ENCODE measurements at places on chromosomes 3 and 15. TPM values are rescaled to one million over a fixed set of nuclear protein-coding genes. Genes with fewer than 3 reads are reported as not detected.

DNA sequence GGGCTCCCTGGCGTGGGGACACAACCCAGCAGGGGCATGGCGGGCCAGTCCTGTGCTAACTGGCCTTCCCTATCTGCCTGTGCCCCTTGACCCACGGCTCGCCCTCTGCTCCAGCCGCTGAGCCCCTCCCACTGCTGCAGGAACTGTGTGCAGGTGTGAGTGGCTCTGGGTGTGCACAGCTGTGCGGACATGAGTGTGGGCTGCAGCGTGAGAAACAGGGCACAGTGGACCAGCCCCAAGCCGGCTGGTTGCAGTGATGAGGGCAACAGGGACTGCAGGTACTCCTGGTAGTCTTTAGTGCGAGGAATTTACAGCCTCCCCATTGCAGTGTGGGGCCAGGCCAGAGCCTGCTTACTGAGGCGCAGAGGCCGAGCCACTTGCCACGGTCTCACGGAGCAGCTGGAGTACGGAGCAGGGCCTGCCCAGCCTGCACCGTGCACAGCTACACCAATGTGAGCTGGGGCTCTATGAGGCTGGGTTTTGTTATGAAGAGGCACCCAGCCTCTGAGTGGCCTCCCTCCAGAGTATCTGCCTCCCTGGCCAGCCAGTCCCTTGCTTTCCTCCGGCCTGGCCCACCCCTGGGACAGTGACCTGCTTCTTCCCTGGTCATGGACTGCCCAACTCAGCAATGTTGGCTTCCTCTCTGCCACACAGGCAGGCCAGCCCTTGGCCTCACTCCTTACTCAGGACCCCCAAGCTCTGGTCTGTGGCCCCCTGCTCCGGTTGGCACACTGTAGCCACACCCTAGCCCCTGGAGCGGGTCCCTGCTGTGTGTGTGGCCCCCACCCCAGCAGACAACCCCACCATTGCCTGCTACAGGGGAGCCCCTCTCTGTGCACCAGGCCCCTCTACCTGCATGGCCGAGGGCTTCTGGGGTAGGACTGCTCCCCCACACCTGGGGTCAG is 47.8 kb downstream of the PLXNA1 start:
- H3K27me3 ChIP-seq: no peaks in the 10 kb centered on the region
- H3K4me1 ChIP-seq: no peaks in the 10 kb centered on the region
- no peak overlapping the region for H3K4me3 ChIP-seq
- no peaks in the 10 kb centered on the region for H3K36me3 ChIP-seq
- no peak for DNase-seq
- H3K27ac ChIP-seq: no peak overlapping the region

GRCh38 chr3:169575381-169575780 is 88.1 kb downstream of the MECOM start:
- H3K4me1 ChIP-seq: no peaks in the 10 kb centered on the region
- H3K27ac ChIP-seq: no peak overlapping the region
- no peaks in the 10 kb centered on the region for H3K36me3 ChIP-seq
- H3K27me3 ChIP-seq: peaks cover 11% of the 10 kb centered on the region
- H3K4me3 ChIP-seq: no peak overlapping the region

The TM6SF1 gene
- 0.69 TPM for total RNA-seq

The THRB gene
- total RNA-seq: 3.9 TPM

GRCh38 chr3:130761730-130762311 is 15.2 kb upstream of the PIK3R4 start:
- H3K27me3 ChIP-seq: peaks cover 3% of the 10 kb centered on the region
- no peaks in the 10 kb centered on the region for H3K36me3 ChIP-seq
- H3K4me1 ChIP-seq: no peaks in the 10 kb centered on the region
- H3K27ac ChIP-seq: no peak overlapping the region
- no peak for DNase-seq

GRCh38 chr15:100026041-100026440 is 292.8 kb upstream of the LYSMD4 start:
- H3K36me3 ChIP-seq: no peaks in the 10 kb centered on the region
- H3K4me3 ChIP-seq: no peak overlapping the region
- H3K4me1 ChIP-seq: no peaks in the 10 kb centered on the region
- no peak overlapping the region for H3K27ac ChIP-seq

The SV2B gene
- not detected for total RNA-seq

- no peak overlapping the region for H3K4me3 ChIP-seq
- H3K27ac ChIP-seq: no peak overlapping the region
- peaks cover 12% of the 10 kb centered on the region for H3K27me3 ChIP-seq
- H3K4me1 ChIP-seq: no peaks in the 10 kb centered on the region
- H3K36me3 ChIP-seq: no peaks in the 10 kb centered on the region
Observed at GRCh38 chr3:126365351-126366277, 8.4 kb upstream of the KLF15 start.

DNA sequence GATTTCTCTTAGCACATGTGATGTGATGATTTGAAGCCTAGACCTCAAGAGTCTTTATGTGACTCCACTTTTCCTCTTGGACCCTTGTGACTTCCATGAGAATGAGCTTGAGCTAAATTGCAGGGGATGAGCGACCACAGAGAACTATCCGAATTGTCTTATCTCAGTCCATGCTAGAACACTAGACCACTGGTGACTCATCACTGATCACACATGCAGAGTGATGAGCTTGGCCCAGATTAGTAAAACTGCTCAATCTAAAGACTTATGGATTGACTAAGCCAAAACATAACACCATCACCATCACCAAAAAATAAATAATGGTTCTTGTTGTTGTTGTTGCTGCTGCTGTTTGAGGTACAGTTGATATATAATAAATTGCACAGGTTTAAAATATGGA is 114.1 kb upstream of the CFAP20DC start:
- H3K27me3 ChIP-seq: no peaks in the 10 kb centered on the region
- H3K4me1 ChIP-seq: no peaks in the 10 kb centered on the region
- H3K27ac ChIP-seq: no peak overlapping the region

DNA sequence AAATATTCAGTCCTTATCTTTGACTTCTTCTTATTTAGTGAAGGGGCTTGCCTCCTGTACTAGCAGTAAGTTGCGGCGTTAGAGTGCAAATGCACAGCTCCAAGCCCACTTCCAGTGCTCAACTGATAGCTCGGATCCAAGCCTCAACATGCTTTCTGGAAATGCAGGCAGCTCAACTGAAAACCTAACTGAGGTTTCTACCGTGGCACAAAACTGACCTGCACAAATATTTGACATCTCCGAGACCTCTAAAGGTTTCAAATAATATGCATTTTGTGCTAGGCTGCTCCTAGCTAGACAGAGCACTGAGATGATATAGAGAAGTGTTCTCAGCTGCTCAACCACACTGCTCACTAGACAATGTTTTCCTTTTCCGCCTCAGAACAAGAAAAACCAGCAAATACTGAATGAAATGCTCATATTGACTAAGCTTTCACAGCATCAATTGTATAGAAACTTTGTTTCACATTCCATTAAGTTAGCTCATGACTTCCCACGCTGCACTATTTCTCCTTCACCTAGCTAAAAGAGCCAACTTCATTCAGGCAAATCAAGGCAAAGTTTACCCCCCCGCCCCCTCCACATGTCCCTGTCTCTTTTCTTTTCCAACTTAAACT is 822 bp downstream of the ZNF385D start:
- no peaks in the 10 kb centered on the region for H3K4me1 ChIP-seq
- H3K4me3 ChIP-seq: peak overlapping the region; percentile 47
- no peak for DNase-seq
- no peaks in the 10 kb centered on the region for H3K36me3 ChIP-seq
- peak overlapping the region; percentile 39 for H3K27ac ChIP-seq

The MYNN gene
- 16.2 TPM for total RNA-seq

GRCh38 chr3:135927155-135927554 is 38.4 kb upstream of the PPP2R3A start:
- no peak for DNase-seq
- no peak overlapping the region for H3K27ac ChIP-seq
- no peak overlapping the region for H3K4me3 ChIP-seq
- no peaks in the 10 kb centered on the region for H3K36me3 ChIP-seq

GRCh38 chr3:150797155-150797554 is 34.2 kb upstream of the SIAH2 start:
- no peaks in the 10 kb centered on the region for H3K36me3 ChIP-seq
- H3K4me3 ChIP-seq: no peak overlapping the region
- DNase-seq: no peak

GRCh38 chr3:188926741-188927511 is 244.8 kb upstream of the TPRG1 start:
- no peak overlapping the region for H3K27ac ChIP-seq
- no peak overlapping the region for H3K4me3 ChIP-seq
- H3K27me3 ChIP-seq: no peaks in the 10 kb centered on the region
- DNase-seq: no peak
- H3K36me3 ChIP-seq: no peaks in the 10 kb centered on the region

GRCh38 chr3:113153499-113154107 is 57.8 kb upstream of the BOC start:
- no peaks in the 10 kb centered on the region for H3K27me3 ChIP-seq
- H3K4me1 ChIP-seq: no peaks in the 10 kb centered on the region
- H3K36me3 ChIP-seq: no peaks in the 10 kb centered on the region
- DNase-seq: no peak
- no peak overlapping the region for H3K4me3 ChIP-seq

The GOLGA6L26 gene
- total RNA-seq: not detected

The IL5RA gene
- total RNA-seq: not detected

DNA sequence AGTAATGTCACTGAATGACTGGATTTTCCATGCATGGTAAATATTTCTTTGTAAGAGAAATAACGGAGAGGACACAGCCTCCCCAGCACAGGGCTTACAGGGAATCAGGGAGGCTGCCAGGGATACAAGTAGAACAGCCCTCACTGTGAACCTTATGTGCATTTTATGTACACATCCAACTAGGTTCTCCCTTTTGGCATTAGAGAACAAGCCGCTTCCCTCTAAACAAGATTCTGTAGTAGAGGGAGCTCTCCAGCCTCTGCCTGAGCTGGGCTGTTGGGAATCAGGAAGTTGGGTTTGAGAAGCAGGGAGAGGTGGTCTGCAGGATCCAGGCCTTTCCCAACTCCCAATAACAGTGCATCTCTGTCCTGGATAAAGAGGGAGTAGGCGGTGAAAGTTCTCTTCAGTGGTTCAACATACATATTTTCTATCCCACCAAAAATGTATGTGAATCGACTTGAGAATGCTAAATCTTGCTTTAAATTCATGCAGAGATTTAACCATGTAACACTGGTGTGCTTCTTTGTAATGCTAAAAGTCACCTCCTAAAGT is 83.7 kb downstream of the ARNT2 start:
- no peak overlapping the region for H3K4me3 ChIP-seq
- H3K27ac ChIP-seq: no peak overlapping the region
- H3K36me3 ChIP-seq: no peaks in the 10 kb centered on the region
- H3K27me3 ChIP-seq: no peaks in the 10 kb centered on the region
- no peak for DNase-seq
- H3K4me1 ChIP-seq: no peaks in the 10 kb centered on the region

The RPL4 gene
- 2,268 TPM for total RNA-seq

The ARRDC4 gene
- 2.9 TPM for total RNA-seq

GRCh38 chr15:72797338-72797689 is 13.8 kb upstream of the ADPGK start:
- H3K27ac ChIP-seq: no peak overlapping the region
- H3K27me3 ChIP-seq: no peaks in the 10 kb centered on the region
- H3K4me3 ChIP-seq: peak overlapping the region; percentile 56
- no peaks in the 10 kb centered on the region for H3K36me3 ChIP-seq
- DNase-seq: no peak

DNA sequence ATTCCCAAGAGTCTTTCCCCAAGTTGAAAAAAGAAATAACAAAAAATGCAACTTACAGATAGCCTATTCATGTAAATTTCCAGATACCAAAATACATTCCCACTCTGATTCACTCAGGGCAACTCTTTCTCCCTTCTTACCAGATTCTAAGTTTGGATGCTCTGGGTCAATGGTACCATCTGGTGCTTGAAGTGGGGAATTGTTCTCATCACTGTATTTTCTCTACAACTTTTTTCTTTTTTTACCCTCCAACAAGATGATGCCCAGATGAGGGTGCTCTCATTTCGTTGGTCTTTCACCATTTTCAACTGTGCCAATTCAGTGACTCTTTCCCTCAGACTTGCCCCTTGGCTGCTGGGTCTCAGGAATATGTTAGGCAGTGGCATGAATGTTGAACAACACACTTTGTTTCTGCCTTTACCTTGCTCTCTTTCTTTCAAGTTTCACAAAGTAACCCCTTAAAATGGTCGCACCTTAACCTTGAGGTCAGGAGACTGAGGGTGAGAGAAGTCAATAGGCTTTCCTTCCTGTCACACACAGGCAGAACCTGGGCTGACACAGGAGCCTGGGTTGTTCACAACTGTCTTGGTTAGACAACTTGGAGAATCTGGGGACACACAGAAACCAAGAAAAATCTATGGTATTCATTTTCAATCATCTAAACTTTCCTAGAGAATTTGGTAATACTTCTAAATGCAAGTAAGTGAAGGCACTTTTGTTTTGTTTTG is 330.7 kb upstream of the SLCO3A1 start:
- H3K36me3 ChIP-seq: no peaks in the 10 kb centered on the region
- H3K4me1 ChIP-seq: no peaks in the 10 kb centered on the region
- H3K27ac ChIP-seq: no peak overlapping the region

DNA sequence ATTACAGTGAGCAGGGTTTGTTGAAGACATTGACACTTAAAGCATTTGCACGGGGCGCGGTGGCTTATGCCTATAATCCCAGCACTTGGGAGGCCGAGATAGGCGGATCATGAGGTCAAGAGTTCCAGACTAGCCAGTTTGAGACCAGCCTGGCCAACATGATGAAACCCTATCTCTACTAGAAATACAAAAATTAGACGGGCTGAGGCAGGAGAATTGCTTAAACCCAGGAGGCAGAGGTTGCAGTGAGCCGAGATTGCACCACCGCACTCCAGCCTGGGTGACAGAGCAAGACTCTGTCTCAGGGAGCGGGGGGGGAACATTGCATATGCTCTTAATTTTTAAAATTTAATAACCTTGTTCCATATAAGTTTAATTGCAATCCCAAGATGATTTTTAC is 11.9 kb downstream of the STT3B start:
- H3K27ac ChIP-seq: no peak overlapping the region
- H3K36me3 ChIP-seq: no peaks in the 10 kb centered on the region
- DNase-seq: no peak
- no peak overlapping the region for H3K4me3 ChIP-seq
- peaks cover 28% of the 10 kb centered on the region for H3K4me1 ChIP-seq
- no peaks in the 10 kb centered on the region for H3K27me3 ChIP-seq

DNA sequence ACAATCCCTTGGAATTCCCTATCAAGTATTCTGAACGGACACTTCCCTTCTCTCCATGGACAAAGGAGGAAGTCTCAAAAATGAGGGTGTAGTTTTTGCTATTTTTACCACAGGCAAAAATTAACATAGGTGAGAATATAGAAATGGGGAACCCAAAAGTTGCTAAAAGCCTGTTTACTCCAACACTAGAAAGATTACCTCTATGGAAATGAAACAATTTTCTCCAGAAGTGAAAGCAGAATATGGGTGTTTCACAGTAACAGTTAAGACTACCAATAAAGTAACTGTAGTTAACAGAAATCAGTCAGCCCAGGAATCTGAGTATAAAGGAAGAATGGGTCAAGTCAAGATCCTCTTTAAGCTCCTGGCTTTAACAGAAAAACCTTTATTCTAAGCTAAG is 9.3 kb downstream of the TRA2B start:
- peaks cover 66% of the 10 kb centered on the region for H3K36me3 ChIP-seq
- H3K4me3 ChIP-seq: no peak overlapping the region
- no peak for DNase-seq
- no peaks in the 10 kb centered on the region for H3K27me3 ChIP-seq
- H3K27ac ChIP-seq: no peak overlapping the region

The CP gene
- total RNA-seq: 5.8 TPM

The HRG gene
- total RNA-seq: not detected

All from Panc1 (cell line).